Astrocyte of the cerebellum (primary cell): ENCODE measurements at places on chromosomes 1 and 21.

GRCh38 chr1:223609977-223610376 lies 55.5 kb downstream of the CAPN8 start:
- no peak for DNase-seq

- no peak for DNase-seq
Observed at GRCh38 chr1:201053155-201053860, 29.8 kb upstream of the KIF21B start.

- no peak for DNase-seq
Observed at GRCh38 chr1:50419192-50419906, 3.9 kb downstream of the DMRTA2 start.

- no peak for DNase-seq
Observed at GRCh38 chr21:44911384-44912157, 9.1 kb downstream of the ITGB2 start.

DNA sequence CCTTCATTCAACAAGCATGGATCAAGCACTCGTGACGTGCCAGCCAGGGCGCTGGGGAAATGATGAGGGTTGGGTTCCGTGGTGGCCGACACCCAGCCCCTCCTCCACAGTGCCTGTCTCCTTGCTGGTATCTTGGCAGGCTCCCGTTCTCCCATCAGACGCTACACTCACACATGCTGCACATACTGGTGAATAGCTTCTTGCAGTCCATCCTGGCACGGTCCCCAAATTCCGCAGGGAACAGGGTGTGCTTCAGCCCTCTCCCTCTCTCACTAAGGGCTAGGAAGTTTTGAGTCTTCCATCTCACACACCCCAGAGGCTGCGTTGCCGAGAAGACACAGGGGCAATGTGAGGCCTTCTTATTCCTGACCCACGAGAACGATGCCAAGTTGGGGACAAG lies 10.1 kb upstream of the MEF2D start:
- DNase-seq: peak; percentile 46
